ENCODE measurements at places on chromosomes 6 and 20.

DNA sequence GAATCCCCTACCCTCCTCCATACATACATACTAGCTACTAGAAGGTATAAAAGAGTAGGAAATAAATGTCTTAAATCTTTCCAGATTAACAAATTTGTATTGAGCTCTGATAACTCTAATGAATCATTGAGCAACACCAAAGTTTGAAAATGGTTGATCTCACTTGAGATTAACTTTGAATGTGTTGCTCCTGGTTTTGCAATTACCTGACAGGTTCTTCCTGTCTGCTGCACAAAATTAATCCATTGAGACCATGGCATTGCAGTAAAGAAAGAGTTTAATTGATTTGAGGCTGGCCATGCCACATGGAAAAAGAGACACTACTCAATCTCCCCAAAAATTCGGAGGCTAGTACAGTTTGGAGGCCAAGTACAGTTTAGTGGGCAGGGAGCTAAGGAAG, 21.3 kb upstream of the EZR start:
- DNase-seq: no peak

DNA sequence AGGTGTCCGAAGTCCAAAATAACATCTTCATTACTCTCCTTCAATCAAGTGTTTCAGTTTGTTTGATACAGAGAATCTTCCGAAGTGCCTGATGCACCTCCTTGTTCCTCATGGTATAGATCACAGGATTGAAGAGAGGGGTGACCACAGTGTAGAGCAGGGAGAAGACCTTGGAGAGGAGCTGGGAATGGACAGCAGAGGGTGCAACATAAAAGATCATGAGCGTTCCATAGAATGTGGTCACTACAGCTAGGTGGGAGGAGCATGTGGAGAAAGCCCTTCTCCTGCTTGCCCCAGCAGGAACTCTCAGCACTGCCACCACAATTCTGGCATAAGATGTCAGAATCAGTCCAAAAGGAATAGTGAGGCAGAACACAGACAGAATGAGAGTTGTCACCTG, 11.9 kb downstream of the OR12D1 start:
- no peak for DNase-seq

GRCh38 chr6:147127587-147127986, 76.6 kb upstream of the STXBP5 start:
- DNase-seq: no peak

DNA sequence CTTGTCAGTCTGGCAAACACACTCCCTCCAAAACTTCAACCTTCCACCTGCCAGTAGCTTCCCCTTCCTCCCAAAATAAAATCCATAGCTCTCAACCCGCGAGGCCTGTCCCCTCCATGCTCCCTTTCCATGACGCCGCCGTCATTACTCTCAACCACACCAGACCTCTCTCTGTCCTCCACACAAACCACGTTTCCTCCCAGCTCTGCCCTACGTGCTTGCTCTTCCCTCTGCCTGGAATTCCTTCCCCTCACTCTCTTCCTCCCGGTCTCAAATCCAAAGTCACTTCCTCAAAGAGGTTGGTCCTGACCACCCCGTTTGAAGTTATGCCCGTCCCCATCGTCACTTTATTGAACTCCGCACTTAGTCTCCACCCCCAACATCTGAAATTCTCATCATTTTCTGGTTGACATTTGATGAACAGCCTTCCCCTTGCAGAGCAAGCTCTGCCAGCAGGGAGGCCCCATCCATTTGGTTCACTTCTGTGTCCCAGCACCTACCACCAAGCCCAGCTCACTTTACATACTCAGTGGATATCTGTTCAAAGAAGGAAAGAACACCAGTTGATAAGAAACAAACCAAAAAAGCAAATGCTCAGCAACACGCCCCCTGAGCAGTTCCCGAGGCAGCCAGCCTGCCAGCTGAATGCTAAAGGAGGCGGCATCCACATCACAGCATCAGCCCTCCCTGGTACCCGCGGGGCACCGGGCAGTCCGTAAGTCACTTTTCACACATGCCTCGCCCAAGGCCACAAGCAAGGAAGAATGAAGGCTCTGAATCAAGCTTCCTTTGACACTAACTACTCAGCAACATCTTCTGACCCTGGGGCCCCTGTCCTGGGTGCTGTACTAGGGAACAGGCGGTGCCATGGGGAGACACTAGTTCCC, 125.0 kb downstream of the NFATC2 start:
- DNase-seq: no peak

GRCh38 chr20:31538326-31538725, 24.1 kb downstream of the HM13 start:
- no peak for DNase-seq

GRCh38 chr6:13226071-13226470, 102.3 kb downstream of the TBC1D7 start:
- DNase-seq: no peak

- DNase-seq: no peak
These were observed 288.0 kb upstream of the TSHZ2 start for GRCh38 chr20:52684176-52684575.

DNA sequence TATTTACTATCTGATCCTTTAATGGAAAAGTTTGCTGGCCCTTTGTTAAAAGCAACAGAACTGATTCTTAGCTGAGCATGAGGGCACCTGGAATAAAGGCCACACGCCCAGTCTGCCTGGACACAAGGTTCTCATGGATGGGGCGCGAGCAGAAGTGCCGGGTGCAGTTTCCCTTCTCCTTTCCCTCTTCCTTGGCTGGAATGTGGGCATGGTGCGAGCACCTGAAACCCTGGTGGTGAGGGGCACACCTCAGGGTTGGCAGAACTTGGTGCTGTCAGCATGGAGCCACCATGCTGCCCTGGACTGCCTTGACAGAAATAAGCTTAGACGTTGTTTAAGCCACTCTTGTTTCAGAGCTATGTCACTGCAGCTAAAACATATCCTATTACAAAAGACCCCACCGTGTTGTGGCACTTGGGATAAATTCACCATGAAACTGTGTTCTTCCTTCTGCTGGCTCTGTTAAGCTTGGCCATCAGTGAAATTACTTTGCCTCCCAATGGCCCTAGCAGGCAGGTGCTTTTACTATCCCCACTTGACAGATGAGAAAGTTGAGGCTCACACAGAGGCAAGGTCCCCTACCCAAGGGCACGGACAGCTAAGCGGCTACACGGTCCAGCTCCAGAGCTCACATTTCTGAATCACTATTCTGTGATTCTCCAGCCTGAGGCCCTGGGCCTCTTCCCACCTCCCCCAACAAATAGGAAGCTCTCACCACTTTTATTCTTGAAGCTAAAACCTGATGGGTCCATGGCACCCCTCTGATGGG, 115.9 kb downstream of the PREX1 start:
- DNase-seq: no peak

Measured in gastrocnemius medialis (tissue), 4 donors.